ENCODE measurements at places on chromosomes 16 and 17.

- DNase-seq, result no peak
These were observed 2.3 kb downstream of the RSAD1 start for GRCh38 chr17:50480854-50481490.

- DNase-seq, result no peak
These were observed 23.5 kb downstream of the TRIM25 start for GRCh38 chr17:56890390-56890789.

DNA sequence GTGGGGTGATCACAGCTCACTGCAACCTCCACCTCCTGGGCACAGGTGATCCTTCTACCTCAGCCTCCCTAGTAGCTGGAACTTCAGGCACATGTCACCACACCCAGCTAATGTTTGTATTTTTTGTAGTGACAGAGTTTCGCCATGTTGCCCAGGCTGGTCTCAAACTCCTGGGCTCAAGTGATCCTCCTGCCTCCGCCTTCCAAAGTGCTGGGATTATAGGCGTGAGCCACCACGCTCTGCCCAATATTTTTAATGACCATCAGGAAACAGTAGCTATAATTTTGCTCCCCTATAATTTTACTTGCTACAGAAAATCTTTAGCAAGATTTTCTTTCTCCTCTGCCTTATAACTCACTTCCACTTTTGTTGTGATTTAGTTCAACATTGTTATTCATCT lies 29.7 kb upstream of the APPBP2 start:
- no peak for DNase-seq

- DNase-seq, result no peak
These were observed 31.7 kb upstream of the NUDT16L1 start for GRCh38 chr16:4661661-4662060.

- DNase-seq, result no peak
These were observed 3.9 kb upstream of the AATK start for GRCh38 chr17:81169870-81170309.

DNA sequence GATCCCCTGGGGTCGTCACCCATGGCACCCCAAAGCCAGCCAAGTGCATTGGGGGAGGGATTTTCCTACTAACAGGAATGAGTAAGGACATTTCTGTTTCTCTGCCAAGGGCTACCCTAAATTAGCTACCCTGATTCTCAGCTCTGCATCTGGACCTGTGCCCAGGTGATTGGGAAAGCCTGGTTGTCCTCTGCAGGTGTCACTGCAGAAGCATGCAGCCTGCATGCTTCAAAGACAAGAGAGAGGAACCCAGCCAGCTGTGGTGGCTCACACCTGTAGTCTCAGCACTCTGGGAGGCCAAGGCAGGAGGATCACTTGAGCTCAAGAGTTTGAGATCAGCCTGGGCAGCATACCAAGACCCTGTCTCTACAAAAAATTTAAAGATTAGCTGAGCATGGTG lies 19.6 kb downstream of the BEAN1 start:
- DNase-seq, result no peak

- DNase-seq, result peak; percentile 71
These were observed 6.3 kb downstream of the ESRP2 start for GRCh38 chr16:68229431-68230175.

- DNase-seq, result no peak
These were observed 15.2 kb upstream of the SKAP1 start for GRCh38 chr17:48445248-48445620.

DNA sequence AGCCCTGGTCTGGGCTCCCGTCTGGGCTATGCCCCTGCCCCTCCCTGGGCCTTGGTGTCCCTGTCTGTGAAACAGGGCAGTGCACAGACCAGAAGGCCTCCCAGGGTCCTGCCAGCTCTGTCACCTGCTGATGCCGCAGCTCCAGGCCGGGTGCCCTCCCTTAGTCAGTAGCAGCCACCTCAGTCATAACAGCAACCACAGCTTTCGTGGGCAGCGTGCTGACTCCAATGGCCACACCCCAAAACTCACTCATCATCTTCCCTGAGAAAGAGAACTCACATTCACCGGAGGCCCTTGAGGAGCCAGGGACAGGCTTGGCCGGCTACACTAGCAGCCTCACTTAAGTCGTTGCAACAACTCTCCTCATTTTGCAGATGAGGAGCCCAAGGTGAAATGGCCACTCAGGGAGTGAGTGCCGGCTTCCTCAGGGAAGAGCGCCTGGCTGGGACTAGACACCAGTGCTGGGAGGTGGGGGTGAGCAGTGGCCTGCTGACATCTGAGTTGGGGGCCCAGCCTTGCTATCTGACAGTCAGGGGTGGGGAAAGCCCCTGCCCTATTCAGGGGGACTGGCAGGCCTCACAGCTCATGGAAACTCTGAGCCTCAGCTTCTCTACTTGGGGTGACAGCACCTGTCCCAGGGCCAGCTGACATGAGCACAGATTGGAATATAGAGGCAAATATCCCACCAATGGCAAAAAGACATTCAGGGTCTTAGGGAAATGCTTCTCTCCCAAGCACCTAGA lies 22.6 kb downstream of the SLC5A10 start:
- no peak for DNase-seq

DNA sequence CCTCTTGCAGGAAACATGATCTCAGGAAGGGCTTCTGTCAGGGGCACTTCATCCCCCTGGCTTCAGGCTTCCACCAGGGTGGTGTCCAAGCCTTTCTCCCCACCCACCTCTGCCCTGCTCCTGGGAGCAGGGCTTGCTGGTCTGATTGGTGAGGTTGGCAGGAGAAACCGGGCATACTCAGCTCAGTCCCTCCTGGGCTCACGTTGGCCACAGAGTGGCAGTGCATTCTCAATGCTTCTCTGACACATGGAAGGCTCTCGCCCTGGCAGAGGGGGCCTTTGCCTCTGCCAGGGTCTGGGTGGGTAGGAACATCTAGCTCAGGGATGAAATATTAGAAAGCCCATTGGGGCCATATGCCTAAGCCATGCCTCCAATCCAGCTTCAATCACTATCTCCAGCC lies 142.8 kb downstream of the AXIN2 start:
- DNase-seq, result no peak

DNA sequence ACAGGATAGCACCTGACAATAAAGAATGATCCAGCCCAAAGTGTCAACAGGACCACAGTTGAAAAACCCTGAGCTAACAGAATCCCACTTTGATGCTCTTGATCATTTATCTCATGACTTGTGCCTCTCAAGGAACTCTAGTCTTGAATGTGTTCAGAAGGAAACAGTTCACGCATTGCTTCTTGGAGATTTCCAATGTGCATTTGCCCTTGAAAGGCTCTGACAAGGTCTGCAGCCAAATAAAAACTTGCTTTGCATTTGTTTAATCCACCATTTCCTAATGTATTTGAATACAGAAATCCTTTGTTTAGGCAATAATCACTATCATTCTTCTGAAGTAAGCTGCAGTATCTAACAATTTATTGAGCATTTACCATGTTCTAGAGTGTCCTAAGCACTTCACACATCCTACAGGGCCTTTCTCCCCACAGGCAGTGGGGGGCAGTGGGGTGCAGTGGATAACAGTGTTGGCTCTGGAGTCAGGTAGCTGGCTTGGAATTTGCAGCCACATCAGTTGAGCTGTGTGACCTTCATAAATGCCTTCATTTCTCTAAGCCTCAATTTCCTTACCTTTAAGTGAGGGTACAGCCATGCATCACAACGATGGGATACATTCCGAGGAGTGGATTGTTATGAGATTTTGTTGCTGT lies 239.7 kb downstream of the XYLT1 start:
- no peak for DNase-seq

DNA sequence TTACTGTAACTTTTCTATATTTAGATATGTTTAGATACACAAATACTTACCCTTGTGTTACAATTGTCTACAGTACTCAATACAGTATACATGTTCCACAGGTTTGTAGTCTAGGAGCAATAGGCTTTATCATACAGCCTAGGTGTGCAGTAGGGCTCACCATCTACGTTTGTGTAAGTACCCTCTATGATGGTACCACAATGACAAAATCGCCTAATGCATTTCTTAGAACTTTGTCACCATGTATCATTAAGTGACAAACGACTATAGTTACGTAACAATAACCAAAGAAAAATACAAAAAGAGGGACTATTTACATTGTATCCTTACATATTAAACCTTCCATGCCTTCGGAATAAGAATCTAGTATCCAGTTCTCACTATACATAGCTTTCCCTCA lies 8.0 kb downstream of the STAT5B start:
- no peak for DNase-seq

DNA sequence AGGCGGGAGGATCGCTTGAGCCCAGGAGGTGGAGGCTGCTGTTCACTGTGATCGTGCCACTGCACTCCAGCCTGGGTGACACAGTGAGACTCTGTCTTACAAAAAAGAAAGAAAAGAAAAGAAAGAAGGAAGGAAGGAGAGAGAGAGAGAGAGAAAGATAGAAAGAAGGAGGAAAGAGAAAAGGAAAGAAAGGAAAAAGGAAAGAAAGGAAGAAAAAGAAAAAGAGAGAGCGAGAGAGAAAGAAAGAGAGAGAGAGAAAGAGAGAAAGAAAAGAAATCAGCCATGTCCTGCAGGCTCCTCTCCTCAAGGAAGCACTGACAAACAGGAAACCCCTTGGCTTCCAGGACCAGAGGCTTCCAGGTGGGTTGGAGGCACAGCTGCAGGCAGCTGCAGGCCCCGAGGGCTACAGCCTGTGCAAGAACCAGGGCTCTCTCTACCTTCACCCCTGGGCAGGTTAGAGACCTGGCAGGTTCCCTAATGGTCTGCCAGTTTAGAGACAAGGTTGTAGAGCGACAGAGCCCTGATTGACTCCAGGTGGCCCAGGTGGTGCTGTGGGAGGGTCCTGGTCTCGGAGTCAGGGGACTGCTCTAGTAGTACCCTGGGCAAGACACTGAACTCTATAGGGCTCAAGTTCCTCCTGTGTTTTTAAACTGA lies 53.8 kb downstream of the PECAM1 start:
- DNase-seq, result no peak

DNA sequence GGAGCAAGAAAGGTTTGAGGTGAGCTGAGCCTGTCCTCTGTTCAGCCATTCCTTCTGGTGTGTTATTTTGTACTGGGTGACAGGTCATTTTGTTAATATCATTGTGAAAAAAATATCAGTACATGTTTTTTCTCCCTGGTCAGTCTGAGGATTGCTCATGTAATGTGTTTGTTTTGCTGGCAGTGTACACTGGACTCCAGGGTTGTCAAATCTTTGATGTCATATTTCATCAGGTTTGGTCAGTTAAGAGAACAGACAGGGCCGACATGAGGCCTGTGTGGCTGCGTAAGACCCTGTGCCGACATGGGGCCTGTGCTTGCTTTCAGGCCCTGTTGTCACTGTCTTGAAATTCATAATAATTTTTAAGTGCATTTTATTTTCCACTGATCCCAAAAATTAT lies 22.5 kb downstream of the CLUAP1 start:
- DNase-seq, result no peak

GRCh38 chr16:13856398-13856797 lies 63.6 kb upstream of the ERCC4 start:
- no peak for DNase-seq

DNA sequence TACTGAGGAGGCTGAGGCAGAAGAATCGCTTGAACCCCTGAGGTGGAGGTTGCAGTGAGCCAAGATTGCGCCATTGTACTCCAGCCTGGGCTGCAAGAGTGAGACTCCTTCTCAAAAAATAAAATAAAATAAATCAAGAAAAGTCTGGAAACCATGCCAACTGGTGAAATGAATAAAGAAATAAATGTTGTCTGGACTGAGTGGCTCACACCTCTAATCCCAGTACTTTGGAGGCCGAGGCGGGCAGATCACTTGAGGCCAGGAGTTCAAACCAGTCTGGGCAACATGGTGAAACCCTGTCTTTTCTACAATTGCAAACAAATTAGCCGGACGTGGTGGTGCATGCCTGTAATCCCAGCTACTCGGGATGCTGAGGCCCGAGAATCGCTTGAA lies 744 bp upstream of the LRRC37A3 start:
- peak; percentile 26 for DNase-seq

- no peak for DNase-seq
These were observed 46.5 kb downstream of the ABAT start for GRCh38 chr16:8720967-8721308.

- DNase-seq, result no peak
These were observed 97.9 kb upstream of the CRHR1 start for GRCh38 chr17:45686250-45686649.

- no peak for DNase-seq
These were observed 1.9 kb upstream of the PRRT2 start for GRCh38 chr16:29809850-29810698.

- DNase-seq, result no peak
These were observed 497.5 kb upstream of the SALL1 start for GRCh38 chr16:51648526-51648925.

GRCh38 chr16:89037261-89038152 lies 56.1 kb upstream of the ACSF3 start:
- DNase-seq, result peak; percentile 23

DNA sequence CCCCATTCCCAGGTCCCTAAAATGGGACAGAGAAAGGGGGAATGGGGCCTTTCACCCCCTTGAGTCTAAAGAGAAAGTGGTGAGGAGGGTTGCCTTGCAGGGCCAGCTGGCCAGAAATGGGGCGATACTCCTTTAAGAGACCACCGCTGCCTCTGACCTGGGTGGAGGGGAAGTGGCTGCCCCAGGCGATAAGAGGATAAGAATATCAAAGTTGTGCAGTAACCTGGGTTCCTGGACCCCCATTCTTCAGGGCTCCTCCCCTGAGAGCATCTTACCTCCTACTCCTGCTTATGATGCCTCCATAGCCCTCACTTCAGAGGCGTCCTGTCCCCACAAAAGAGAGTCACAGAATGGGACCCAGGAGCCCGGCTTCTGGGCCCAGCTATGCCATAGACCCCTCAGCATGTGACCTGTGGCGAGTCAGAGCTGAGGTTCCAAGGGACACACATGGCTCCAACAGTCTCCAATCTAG lies 5.2 kb upstream of the TSPOAP1 start:
- no peak for DNase-seq

- DNase-seq, result no peak
These were observed 7.2 kb upstream of the COL1A1 start for GRCh38 chr17:50208611-50209061.

GRCh38 chr16:3234543-3234856 lies 458 bp downstream of the ZNF200 start:
- no peak for DNase-seq

Measured in fibroblast of villous mesenchyme (primary cell).